ENCODE measurements at places on chromosomes 5 and 9.

DNA sequence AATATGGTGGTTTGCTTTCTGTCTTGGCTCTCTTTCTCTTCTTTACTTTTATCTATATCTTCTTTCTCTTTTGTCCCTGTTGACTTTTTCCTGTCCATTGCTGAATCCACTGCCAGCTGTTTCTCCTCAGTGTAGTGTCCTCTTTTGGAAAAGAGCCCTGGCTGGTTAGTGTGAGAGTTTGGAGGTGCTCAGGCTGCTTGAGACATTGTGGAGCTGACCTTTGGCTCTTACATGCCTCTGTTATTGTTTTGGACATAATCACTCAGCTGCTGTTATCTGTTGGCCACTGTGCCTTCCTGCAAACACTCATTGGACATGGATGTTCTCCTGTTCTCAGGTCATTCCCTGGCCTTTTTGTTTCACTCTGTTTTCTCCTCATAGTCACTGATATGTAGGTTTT, 295.4 kb upstream of the RIOK2 start:
- DNase-seq: no peak

GRCh38 chr5:179758955-179759354, 26.3 kb downstream of the MAML1 start:
- DNase-seq: no peak

- DNase-seq: peak; percentile 13
Measured at GRCh38 chr9:108212184-108212583, 643.6 kb downstream of the ACTL7B start.

- no peak for DNase-seq
Measured at GRCh38 chr9:35163413-35163812, 1.6 kb downstream of the UNC13B start.

GRCh38 chr5:38347040-38347763, 88.8 kb downstream of the EGFLAM start:
- DNase-seq: no peak

DNA sequence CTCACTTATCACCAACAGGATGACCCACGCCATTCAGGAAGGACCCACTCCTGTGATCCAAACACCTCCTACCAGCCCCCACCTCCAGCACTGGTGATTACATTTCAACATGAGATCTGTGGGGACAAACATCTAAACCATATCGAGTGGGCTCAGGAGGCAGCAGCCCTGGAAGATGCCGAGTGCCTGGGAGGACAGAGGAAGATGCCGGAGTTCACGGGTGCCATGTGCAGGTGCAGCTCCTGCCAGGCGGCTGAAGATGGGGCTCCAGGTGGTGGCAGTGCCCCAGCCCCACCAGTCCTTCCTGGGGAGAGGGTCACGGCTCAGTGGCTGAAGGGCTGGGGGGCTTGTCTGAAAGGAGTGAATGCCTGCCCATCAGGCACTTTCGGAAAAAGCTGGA, 6.1 kb upstream of the CEP72 start:
- DNase-seq: no peak

DNA sequence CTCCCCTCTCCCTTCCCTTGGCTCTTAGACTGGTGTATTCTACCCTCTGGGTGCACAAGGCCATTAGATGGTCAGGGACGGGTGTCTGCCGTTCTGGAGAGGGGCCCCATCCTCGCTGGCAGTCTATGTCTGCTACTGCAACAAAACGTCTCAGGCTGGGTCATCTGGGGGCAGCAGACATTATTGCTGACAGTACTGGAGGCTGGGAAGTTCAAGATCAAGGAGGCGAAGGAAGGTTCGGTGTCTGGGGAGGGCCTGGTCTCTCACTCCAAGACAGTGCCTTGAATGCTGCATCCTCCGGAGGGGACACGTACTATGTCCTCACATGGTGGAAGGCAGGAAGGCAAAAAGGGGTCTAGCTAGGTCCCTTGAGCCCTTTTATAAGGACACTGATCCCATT, 93.4 kb upstream of the COL5A1 start:
- DNase-seq: no peak

DNA sequence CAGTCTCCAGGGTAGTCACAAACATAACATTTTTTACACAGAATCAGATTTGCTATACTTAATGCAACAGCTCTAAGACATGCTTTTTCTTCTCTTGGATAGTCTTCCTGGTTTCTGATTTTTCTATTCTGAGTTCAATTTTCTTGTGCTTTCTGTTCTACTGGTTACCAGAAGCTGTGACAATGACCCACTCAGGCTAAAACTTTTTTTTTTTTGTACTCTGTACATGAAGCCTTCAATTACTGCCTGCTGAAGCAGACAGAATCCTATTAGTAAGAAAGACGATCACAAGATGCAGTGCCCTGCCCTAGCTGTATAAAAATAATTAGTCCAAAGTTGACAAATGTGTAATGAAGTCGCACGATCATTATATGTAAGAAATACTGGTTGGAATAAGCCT, 231.1 kb upstream of the TBCA start:
- DNase-seq: no peak

- no peak for DNase-seq
Measured at GRCh38 chr9:79043916-79044315, 527.8 kb upstream of the TLE4 start.

GRCh38 chr5:93886098-93886806, 144.9 kb upstream of the POU5F2 start:
- DNase-seq: no peak

DNA sequence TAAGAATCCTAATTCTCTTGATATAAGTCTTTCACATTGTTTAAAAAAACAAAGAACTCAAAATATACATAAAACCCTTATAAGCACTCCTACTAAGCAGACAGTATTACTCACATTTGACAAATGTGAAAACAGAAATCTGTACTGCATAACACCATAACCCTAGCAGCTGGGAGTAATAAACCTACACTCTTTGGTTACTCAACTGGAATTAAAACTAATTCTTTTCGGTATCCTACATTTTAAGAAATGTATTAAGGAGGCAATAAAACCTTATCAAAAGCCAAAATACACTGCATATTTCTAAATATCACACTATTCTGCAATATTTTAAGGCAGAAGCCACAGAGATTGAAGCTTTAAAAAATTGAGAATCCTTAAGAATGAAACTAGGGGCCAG, 6.8 kb downstream of the AUH start:
- no peak for DNase-seq

- DNase-seq: no peak
Measured at GRCh38 chr9:137252555-137253506, 1.7 kb downstream of the STPG3 start.

DNA sequence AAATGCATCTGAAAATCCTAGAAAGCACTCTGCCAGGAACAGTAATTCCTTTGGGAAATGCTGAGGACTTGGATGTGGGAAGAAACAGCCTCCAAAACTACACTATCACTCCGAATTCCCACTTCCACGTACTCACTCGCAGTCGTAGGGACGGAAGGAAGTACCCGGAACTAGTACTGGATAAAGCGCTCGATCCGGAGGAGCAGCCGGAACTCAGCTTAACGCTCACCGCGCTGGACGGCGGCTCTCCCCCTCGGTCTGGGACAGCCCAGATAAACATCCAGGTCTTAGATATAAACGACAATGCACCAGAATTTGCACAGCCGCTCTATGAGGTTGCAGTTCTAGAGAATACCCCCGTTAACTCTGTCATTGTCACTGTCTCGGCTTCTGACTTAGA, 786 bp downstream of the PCDHB3 start:
- no peak for DNase-seq

DNA sequence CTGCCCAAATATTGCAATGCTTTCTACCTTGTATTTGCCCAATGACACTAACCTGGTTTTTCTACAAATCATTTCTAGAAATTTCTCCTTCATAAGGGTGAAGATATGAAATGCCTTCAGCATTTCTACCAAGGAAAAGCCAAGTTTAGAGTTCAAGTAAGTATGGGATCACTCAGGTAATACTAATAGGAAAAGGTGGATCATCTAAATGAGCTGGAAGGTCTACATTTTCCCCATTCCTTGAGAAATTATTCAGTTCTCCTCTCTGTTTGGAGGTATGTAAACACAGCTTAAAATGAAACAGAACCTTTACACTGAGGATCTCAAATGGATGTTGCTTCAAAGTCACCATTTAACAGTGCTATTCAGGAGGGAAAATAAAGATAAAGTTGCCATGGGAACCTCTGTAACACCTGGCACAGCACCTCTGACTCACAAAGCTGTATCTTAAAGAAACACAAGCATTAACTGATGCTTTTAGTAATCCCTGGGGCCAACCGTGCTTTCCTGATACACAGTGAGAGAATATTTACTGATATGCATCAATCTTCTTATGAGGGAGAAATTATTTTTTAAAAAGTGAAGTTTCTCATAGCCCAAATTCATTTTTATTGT, 161.3 kb downstream of the DRD1 start:
- no peak for DNase-seq

GRCh38 chr9:18800579-18800978, 232.4 kb downstream of the SAXO1 start:
- no peak for DNase-seq

- no peak for DNase-seq
Measured at GRCh38 chr5:116524966-116525365, 49.7 kb downstream of the SEMA6A start.

DNA sequence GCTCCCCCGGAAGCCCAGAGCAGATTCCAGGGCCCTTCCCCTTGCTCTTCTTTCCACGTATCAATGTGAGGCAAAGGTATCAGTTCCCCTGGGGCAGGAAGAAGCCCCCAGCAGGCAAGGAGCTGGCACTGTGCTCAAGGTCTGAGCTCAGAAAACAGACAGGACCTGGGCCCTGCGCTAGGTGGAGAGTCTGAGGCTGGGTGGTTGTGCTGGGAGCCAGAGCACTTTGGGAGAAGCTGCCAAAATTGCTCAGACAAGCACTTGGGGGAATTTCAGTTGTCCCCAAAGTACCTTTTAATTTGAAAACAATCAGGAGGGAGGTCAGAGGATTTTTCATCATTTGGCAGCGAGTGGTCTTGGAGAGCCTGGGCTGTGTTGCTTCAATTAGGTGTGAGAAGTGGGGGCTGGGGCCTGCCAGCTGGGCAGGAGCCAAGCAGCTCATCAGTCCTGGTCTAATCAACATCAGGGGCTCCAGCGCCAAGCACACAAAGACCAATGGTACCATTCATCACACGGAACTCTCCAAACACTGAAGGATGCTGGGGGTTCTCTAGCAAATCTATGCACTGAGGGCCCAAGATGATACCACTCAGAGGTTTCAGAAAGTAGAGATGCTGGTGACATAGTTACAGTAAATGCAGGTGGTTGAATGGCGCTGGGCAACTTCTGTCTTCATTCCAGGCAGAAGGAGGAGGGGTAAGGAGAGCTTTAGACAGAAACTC, 176.5 kb downstream of the SNX18 start:
- peak; percentile 76 for DNase-seq

DNA sequence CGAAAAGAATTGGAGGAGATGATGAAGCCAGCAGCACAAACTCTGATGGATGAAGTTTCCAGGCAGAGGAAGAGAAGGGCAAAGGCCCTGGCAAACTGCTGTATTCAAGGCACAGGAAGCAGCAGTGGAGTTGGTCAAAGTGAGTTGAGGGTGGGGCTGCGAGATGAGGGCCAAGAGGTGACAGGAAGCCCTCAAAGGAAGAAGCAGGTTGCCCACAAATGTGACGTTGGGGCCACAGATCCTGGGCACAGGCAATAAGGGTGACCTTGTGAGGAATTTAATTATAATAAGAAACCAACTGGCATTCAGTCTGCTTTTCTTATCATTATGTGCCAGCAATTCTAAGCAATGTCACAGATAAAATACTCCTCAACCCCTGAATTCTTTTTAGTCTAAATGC, 261.8 kb downstream of the CTNND2 start:
- DNase-seq: no peak

DNA sequence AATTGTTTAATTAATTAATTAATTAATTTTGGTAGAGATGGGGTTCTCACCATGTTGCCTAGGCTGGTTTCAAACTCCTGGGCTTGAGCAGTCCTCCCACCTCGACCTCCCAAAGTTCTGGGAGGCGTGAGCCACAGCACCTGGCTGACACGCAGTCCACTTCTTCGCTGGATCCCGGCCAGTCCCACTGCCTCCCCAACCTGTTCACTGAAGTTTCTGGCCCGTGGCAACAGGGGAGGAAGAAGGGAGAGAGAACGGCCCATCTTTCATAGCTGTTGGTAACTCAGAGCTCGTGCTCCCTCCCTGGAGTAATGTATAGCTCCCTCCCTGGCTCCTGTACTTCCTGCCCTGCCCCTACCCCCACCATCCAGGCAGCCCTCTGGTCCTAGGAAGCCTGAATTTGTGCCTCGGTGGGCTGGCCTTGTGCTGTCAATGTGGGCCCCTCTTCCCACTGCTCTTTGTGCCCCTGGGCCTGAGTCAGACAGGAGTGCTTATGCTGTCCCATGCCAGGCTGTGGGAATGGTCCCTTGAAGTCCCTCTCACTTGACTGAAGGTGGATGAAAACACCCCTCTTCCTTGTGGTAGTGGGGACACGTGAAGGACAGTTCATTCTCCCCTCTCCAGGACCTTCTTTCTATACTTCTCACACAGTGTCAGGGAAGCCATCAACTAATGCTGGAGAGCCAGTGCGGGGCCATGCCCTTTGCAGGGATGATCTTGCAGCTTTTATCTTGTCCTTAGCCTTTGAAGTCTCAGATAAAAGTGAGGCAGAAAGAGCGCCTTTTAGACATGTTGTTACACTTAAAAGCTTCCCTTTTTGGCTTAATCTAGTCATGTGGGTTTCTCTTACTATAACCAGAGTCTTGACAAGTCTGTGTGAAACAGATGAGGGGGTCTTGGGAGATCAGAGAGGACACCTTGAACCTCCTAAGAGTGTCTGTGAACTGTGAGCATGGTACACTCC, 38.1 kb downstream of the ANGPTL2 start:
- DNase-seq: no peak

- no peak for DNase-seq
Measured at GRCh38 chr9:122307061-122307460, 42.4 kb downstream of the MRRF start.

- DNase-seq: no peak
Measured at GRCh38 chr5:122314036-122314435, 2.0 kb downstream of the SNCAIP start.

DNA sequence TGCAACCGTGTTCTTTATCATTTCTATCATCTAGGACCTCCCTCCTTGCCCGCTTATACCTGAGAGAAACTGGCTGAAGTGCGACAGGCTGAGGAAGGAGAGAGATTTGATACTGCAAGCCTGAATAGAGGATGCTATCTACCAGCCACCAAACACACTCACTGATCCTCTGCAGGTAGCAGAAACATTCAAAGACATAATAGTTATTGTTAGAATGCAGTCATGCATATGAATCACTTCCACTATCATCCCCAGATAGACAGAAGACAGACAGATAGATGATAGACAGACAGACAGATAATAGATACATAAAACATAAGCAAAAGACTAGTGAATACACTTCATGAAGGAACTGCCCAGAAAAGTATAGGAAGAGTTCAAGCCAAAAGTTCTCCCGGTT, 32.9 kb downstream of the FAM81B start:
- no peak for DNase-seq

Measured in BE2C (cell line).